OCI-LY7 (cell line): ENCODE measurements at places on chromosomes 16 and 17.
A peak's percentile ranks its signal among the peaks of the same experiment; 100 is the strongest.

GRCh38 chr17:57677301-57677700 lies 67.8 kb downstream of the CCDC182 start:
- DNase-seq = no peak

- DNase-seq = no peak
These were observed 159.8 kb downstream of the COPRS start for GRCh38 chr17:31699281-31699680.

DNA sequence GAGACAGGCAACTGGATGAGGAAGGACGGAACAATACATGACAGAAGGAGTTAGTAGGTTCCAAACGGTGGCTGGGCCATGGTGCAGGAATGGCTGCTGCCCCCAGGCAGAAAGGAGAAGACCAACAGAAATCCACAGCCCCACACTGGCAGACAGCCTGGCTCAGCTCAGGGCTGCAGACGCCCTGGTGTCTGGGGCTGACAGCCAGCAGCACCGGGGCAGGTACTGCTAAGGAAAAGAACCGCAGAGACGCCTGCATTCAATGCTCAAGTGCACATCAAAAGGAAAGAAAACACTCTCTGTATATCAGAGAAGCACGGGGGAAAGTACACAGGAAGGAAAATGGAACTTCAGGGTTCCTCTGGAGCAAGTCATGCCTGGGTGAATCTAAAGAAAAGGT lies 53.4 kb downstream of the GAS7 start:
- DNase-seq = no peak

GRCh38 chr16:52773026-52773425 lies 226.1 kb upstream of the TOX3 start:
- no peak for DNase-seq

GRCh38 chr16:17377360-17378324 lies 93.1 kb downstream of the XYLT1 start:
- DNase-seq = peak; percentile 73

GRCh38 chr17:76438906-76439305 lies 14.0 kb downstream of the UBE2O start:
- DNase-seq = no peak

- DNase-seq = peak; percentile 13
These were observed 13.4 kb upstream of the TMEM170A start for GRCh38 chr16:75477680-75478473.

- no peak for DNase-seq
These were observed 7.8 kb downstream of the LGALS3BP start for GRCh38 chr17:78971756-78972506.

DNA sequence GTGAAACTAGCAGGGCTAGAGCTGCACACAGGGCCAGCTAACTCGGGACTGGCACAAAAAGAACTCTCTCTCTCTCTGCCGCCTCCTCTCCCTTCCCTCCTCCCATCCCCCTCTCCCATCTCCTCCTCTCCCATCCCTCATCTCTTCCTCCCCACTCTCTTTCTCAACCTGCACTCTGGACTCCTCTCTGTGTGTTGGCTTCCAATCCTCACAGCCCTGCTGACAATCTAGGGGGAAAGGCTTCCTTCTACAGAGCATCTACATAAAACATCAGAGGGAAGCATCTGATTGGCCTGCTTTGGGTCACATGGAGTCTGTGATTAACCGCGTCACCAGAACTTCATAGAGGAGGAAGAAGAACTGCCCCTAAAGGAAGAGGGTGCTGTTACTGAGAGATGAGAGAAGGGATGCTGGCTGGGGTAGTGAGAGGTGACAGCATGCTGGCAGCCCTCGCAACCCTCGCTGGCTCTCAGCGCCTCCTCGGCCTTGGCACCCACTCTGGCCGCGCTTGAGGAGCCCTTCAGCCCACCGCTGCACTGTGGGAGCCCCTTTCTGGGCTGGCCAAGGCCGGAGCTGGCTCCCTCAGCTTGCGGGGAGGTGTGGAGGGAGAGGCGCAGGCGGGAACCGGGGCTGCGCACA lies 12.8 kb upstream of the ZFP90 start:
- DNase-seq = peak; percentile 21

GRCh38 chr17:17508646-17509591 lies 12.7 kb upstream of the RASD1 start:
- DNase-seq = no peak

DNA sequence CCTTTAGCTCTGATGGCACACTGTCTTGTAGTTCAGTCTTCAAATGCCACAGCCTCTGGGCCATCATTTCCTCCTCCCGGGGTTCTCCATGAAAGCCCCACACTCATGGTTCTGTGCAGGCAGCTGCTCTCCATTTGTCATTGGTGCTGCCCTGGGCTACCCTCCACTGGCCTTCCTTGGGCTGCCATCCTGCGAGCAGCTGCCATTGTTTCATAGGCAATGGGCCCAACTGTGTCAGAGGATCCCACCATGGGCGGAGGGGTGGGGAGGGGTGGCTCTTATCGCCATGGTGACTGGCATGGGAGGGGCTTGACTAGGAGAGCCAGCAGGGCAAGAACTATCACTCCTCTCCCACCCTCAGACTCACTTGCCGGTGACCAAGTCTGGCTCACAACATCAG lies 38.6 kb upstream of the BRD7 start:
- DNase-seq = no peak

- DNase-seq = no peak
These were observed 60.9 kb downstream of the MPRIP start for GRCh38 chr17:17103160-17103559.

DNA sequence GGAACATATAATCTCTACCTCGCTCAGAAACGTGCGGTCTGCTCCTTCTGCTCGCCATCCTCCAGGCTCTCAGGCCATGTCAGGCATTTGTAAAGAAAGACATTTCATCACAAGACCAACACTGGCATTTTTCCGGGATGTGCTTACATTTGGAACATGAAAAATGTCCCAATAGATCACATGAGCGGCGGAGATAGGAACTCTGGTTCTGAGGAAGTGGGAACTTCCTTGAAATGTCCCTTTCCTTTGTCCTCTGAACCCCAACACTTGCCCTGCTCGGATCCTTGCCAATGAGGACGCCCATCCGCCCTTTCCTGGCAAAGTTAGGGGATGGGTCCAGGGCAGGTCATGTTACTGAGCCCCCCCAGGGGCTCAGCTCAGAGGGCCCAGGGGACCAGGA lies 130.5 kb downstream of the MAF start:
- no peak for DNase-seq

DNA sequence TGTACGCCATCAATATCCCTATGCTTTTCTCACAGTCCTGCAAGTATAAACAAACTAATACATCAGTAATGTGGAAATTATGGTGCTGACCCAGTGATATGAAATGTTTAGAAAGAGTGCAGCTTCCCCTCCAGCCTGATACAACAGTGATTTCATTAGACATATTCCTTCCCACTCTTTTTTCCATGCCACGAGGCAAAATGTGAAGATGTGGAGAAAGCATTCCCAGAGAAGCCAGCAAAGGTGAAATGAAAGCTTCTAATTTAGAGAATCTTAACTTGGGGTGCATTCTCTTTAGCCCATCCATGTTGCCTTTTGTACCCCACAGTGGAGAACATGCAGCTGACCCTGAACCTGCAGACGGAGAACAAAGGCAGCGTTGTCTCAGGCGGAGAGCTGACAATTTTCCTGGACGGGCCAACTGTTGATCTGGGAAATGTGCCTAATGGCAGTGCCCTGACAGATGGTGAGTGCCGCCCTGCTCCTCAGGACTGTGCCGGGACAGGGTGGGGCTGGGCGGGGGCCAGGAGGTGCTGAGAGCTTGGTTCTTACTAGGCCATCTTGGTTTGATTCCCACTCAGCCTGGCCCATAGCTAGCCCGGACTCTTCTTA lies 77.8 kb downstream of the WWP2 start:
- no peak for DNase-seq

GRCh38 chr16:77564791-77565390 lies 130.1 kb upstream of the ADAMTS18 start:
- no peak for DNase-seq
